Body of pancreas (tissue), 4 donors: ENCODE measurements at places on chromosomes 5 and 9. TPM values are rescaled to one million over a fixed set of nuclear protein-coding genes. Genes with fewer than 3 reads are reported as not detected.

- no peaks in the 10 kb centered on the region for H3K27me3 ChIP-seq
- H3K27ac ChIP-seq = no peak overlapping the region
- H3K4me3 ChIP-seq = no peak overlapping the region
- no peaks in the 10 kb centered on the region for H3K36me3 ChIP-seq
- H3K4me1 ChIP-seq = peaks cover 23% of the 10 kb centered on the region
These were observed 59.8 kb upstream of the ABCA1 start for GRCh38 chr9:104987743-104988142.

Gene ZNF169
- total RNA-seq = 6.6 TPM

DNA sequence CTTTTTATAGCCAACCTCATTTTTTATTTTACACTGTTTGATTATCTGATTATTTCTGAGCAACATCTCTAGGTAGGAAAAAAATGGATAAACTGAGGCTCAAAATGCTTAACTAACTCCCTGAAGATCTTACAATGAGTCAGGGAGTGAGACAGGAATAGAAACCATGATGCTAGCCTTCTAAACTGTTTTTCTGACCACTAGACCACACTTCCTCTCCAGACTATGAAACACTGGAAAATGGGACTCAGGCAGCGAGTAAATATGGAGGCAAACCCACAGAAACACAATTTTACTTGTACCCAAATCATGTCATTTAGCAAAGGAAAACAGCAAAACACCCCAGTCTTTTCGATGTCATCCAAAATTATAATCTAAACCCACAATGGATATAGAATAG, 129.9 kb upstream of the ANKH start:
- no peaks in the 10 kb centered on the region for H3K27me3 ChIP-seq
- no peaks in the 10 kb centered on the region for H3K4me1 ChIP-seq
- no peaks in the 10 kb centered on the region for H3K36me3 ChIP-seq
- no peak for DNase-seq
- no peak overlapping the region for H3K27ac ChIP-seq

DNA sequence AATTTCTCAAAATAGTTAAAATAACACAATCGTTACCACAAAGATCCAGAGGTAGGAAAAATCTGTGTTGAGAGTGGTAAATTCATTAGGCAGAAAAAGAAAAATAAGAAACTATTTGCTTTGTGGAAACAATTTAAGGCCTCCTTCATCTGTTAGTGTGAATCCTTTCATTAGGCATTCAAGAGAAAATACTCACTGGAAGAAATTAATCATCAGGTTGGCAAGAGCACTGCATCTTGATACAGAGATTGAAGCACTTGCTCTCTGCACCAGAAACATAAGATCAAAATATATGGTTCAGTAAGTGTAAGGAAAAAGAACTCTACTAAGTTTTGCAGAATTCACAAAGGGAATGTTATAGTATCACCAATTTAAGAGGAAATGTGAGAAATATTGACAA, 44.4 kb downstream of the TTC39B start:
- no peak for DNase-seq
- no peaks in the 10 kb centered on the region for H3K36me3 ChIP-seq
- no peak overlapping the region for H3K27ac ChIP-seq

- no peak for DNase-seq
- H3K36me3 ChIP-seq = peaks cover 12% of the 10 kb centered on the region
- no peaks in the 10 kb centered on the region for H3K27me3 ChIP-seq
- no peak overlapping the region for H3K27ac ChIP-seq
- no peaks in the 10 kb centered on the region for H3K4me1 ChIP-seq
- H3K4me3 ChIP-seq = no peak overlapping the region
These were observed 131.2 kb downstream of the DAB2IP start for GRCh38 chr9:121782514-121783110.

Gene SAXO1
- total RNA-seq = not detected

Gene DRD1
- total RNA-seq = not detected

- no peaks in the 10 kb centered on the region for H3K4me1 ChIP-seq
- H3K36me3 ChIP-seq = no peaks in the 10 kb centered on the region
- no peaks in the 10 kb centered on the region for H3K27me3 ChIP-seq
- no peak for DNase-seq
These were observed 30.1 kb upstream of the ZBED3 start for GRCh38 chr5:77117161-77117560.

Gene IL4
- total RNA-seq = not detected

DNA sequence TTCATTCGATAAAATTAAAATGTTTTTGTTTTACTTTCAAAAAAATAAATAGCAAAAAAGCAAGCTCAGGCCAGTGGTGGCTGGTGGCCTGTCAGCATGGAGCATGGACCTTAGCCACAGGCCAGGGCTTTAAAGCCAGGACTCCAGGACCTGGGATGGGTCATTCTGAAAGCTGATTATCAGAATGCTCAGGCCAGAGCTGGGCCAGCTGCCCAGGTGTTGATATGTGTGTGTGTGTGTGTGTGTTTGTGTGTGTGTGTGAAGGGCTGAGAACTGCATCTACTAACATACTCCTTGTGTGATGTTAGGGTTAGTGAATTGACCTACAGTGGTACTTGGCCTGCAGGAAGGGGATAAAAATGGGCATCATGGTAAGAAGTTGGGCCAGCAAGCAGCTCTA, 21.5 kb downstream of the PALM2AKAP2 start:
- no peak overlapping the region for H3K4me3 ChIP-seq
- H3K27me3 ChIP-seq = no peaks in the 10 kb centered on the region
- no peaks in the 10 kb centered on the region for H3K4me1 ChIP-seq
- H3K36me3 ChIP-seq = no peaks in the 10 kb centered on the region

Gene GFRA3
- total RNA-seq = 1.8 TPM
